ENCODE measurements at places on chromosomes 12 and 14. TPM values are rescaled to one million over a fixed set of nuclear protein-coding genes. Genes with fewer than 3 reads are reported as not detected.
A peak's percentile ranks its signal among the peaks of the same experiment; 100 is the strongest.

Gene ZCRB1
- 36.1 TPM for total RNA-seq

Gene ABCC9
- total RNA-seq = not detected

DNA sequence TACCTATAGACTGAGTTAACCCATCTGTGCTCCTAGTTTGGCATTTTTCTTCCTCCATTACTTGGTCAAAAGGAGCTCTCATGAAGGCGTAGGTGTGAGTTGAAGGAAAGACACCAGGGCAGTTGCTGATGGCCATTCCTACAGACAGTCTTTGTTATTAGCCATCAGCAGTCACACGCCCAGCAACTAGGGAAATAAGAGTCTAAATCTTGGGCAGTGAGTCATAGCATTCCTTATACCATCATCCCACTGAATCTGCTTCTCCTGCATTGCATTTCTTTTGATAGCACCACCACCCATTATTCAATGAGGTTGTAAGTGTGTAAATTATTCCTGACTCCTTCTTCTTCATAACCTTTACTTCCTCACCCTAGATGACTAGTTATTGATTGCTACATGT, 150.9 kb upstream of the IGF1 start:
- peak; percentile 78 for DNase-seq

DNA sequence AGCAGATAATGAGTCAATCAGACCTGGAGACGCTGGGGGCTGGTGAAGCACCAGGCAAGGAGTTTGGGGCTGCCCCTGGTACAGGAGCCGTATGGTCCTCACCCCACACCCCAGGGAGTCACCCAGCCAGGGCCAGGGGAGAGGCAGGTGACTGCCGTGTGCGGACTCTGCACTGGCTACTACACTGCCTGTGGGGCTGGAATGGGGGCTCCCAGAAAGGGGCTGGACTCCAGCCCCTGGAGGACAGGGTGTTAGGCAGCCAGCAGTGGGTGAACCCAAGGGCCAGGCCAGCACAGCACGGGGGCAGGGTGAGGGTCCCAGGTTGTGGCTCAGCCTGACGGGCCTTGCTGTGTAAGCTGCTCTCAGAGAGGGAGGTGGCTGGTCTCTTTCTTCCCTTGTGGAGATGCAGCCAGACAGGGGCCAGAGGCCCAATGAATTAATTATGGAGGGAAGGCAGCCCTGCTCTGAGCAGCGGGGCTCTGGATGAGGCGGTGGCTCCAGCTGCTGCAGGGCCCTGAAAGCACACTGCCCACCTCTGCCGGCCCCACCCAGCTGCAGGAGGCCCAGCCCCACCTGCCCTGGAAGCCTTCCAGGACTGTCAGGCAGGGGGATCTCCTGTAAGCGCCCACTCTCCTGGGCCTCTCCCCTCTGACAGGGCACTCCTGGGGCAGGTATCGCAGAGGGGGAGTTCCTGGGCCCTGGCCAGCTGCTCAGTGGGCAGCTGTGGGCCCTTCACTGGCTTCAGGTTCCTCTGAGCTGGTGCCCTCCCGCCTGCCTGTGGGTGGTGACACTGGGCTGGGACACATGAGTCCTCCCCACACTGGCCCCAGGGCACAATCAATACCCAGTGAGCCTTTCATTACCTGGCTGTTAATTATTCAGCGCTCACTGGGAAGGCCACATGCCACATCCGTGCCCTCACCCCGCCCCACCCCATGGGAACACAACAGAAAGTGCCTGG, 142.5 kb upstream of the C14orf180 start:
- DNase-seq = no peak

GRCh38 chr12:104433061-104433460, 23.7 kb upstream of the CHST11 start:
- no peak for DNase-seq

- DNase-seq = no peak
These were observed 51.1 kb downstream of the TMEM260 start for GRCh38 chr14:56630707-56631106.

All from M059J (cell line).